ENCODE measurements at places on chromosomes 12 and 14.
A peak's percentile ranks its signal among the peaks of the same experiment; 100 is the strongest.

DNA sequence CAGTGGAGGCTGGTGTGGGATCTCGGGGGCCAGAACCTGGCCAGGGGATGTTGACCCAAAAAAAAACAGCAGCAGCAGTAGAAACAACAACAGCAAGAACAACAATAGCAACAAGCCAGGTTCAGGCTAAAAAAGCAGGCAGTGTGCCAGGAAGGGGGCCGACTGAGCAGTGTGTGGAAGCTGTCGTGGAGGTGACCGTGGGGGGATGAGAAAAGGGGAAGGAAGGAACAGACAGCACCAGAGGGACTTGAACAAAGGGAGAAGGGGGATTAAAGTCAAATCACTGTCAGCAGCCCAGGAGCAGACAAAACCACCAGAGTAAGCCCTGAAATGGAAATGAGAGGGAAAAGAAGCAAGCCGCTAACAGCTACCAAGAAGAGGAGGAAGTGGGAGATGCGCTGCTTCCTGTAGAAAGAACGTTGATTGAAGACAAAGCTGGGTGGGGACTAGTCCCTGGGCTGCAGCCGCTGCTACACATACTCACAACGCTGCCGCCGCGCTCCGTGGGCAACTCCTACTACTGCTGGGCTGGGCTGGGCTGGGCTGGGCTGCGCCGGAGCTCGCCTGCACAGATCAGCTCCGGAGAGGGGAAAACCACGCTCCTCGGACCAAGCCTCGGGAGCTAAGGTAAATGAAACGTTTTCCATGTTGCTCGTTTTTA is at the start of gene GNG2:
TSS of gene GNG2 (plus strand) at position 449 of the 661 bp plus-strand sequence. CDS start 90,067 bp downstream, outside the sequence.
- DNase-seq = peak; percentile 48

DNA sequence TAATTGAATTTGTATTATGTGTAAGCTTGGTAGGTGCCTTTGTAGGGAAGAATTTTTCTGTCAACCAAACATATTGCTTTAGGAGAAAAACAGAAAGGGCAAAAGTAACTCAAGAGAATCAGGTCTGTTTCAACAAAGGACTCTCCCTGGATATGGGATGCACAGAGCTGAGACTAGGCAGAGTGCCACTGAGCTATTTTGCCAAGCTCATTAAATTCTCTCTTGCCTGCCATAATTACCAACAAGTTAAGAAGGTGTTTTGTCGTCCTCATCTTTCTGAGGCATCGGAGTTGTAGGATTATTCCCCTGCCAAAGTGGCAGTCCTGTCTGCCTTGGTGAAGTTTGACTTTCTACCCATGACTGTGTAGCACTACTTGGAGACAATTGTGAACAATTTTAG is 438.9 kb upstream of the SEL1L start:
- no peak for DNase-seq

- DNase-seq = peak; percentile 21
These were observed 122.5 kb downstream of the WIF1 start for GRCh38 chr12:64998371-64999147.

GRCh38 chr12:84658877-84659276 is 253.7 kb downstream of the SLC6A15 start:
- no peak for DNase-seq

DNA sequence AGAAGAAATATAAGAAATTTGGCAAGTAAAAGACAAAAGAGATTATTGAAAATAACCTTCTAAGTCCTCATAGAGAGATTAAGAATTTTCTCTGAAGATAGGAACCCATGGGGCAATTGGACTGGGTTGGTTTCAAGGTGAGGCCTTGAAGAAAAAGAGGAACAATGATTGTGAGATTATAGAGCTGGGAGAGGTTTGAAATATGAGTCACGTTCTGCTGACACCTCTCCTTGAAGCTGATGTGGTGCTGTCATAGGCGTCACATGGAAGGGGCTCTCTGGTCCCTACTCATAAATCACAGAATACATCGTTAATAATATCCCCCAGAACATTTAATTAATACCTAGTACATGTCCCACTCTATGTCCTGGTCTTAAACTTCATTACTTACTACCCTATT is 227.6 kb upstream of the PDE3A start:
- DNase-seq = no peak

GRCh38 chr14:89889626-89890025 is 64.9 kb downstream of the EFCAB11 start:
- DNase-seq = no peak

- no peak for DNase-seq
These were observed 137.7 kb downstream of the SPTSSA start for GRCh38 chr14:34324363-34324795.

GRCh38 chr14:41558490-41558889 is 48.2 kb upstream of the LRFN5 start:
- DNase-seq = no peak

DNA sequence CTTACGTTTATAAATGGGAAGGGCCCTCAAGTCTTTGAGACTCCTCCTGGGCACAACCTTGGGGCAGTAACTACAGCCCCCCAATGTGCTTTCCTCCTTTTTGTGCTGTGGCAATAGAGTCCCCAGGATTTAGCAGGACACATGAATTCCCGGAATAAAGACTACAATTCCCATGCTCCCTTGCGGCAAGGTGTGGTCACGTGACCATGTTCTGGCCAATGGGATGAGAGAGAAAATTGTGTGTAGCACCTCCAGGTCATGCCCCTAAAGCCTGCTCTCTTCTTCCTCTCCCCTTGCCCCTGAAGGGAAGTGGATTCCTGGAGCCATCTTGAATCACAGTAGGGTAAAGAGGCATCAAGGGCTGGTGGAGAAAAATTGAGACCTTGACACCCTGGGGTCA is 295.1 kb upstream of the SFSWAP start:
- DNase-seq = no peak

- no peak for DNase-seq
These were observed 93.0 kb downstream of the TRHDE start for GRCh38 chr12:72365151-72365550.

GRCh38 chr12:34186492-34186891 is 164.2 kb downstream of the ALG10 start:
- DNase-seq = no peak

- no peak for DNase-seq
These were observed 615 bp downstream of the CDKN1B start for GRCh38 chr12:12717586-12718380.

GRCh38 chr14:90500665-90501370 is 104.0 kb downstream of the CALM1 start:
- DNase-seq = no peak

DNA sequence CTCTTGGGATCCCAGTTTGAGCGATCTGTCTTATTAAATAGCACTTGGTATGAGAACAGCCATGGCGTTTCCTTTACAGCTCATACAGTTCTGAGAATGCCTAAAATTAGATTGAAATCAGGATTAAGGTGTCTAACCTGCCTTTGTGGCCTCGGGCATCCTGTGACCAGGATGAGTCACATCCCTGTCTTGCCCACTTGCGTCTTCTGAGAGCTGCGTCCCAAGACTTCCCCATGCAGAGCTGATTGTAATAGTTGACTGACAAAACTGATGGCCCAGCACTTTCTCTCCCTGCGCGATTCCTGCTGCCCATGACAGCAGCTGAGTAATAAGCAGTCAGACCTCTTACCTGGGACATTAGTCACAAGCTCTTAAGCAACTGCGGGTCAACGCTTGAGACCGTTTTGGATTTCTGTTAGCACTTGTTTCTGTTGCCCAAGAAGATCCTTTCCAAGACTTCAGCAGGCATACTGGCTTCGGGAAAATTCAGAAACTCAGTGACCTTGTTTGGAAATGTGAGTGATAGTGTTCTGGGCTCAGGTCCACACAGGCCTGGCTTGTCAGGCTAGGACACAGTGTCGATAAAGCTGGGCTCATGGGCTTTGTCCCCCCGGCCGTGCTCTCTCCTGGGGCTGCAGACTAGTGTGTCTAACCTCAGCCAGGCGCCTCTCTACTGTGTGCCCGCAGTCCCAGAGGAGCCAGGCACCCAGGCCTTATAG is 169.9 kb upstream of the HIF1A start:
- peak; percentile 28 for DNase-seq

- DNase-seq = no peak
These were observed 290.7 kb upstream of the TMPO start for GRCh38 chr12:98224584-98225221.

DNA sequence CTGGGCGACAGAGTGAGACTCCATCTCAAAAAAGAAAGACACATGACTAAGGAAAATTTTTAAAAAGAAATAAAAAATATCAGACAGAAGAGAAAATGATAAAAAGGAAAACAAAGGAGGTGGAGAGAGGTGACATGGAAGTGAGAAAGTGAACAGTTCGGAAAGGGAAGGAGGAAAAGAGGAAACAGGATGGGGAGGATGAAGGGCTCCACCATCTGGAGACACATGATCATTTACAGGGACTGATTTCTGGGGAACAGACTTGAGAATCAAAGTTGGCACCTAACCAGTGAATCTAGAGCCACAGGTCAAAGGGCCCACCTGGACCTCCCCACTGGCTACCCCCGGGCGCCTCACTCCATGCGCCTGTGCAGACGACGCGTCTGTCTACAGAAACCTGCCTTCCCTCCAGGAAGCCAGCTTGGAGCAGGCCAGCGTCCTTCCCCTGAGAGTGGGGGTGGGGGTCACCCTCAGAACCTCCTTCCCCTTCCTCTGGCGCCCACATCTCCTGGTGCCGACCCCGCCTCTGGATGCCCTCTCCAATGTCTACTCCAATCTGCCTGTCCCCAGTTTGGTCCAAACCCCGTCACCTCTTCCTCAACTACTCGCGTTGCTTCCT is 60.5 kb downstream of the AMN start:
- no peak for DNase-seq

- no peak for DNase-seq
These were observed 77.1 kb downstream of the RASSF9 start for GRCh38 chr12:85759091-85759490.

GRCh38 chr14:59187802-59188460 is 536 bp upstream of the DAAM1 start:
- DNase-seq = peak; percentile 43

- no peak for DNase-seq
These were observed 392.9 kb upstream of the FOXG1 start for GRCh38 chr14:28373721-28374120.

DNA sequence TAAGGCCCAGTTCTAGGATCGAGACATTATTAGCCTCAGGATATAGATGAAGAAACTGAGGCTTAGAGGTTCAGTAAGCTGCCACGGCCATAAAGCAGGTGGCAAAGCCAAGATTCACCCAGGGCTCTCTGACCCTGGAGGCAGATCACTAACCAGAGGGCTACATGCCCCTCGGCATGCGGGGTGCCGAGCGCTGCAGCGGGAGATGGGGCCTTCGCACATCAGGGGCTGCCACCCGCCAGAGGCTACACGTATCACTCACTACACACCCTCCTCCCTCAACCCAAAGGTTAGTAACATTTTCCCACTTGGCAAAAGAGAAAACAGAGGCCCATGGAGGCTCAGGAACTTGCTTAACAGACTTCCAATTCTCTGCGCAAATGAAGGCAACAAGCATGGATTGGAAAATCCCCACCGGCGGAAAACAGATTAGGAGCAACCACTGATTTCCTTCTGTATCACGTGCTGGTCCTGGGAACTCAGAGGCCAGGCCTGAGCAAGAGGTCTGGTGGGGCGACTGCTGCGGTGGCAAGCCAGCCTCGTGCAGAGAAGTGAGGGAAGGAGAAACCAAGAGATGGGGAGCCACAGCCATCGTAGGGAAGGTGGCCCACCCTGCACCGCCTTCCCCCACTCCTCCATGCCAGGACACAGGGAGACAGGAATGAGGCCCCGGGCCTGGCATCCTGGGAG is 6.0 kb downstream of the CCDC85C start:
- no peak for DNase-seq

- no peak for DNase-seq
These were observed 243.7 kb downstream of the C12orf75 start for GRCh38 chr12:105574056-105574715.

DNA sequence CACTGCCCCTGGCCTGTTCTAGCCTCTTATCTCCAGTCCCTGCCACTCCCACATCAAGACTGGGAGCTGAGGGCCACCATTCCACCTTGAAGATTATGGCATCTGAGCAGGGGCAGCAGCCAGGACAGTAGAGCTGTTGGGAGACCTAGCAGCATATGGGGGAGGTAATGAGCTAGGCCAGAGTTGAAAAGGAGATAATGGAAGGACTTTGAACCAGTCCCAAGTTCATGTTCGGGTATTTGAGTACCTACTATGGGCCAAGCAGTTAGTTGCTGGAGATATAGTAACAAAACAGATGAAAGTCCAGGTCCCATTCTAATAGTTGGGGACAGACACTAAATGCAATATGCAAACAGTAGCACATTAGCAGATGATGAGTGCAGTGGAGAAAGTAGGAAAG is 151.5 kb downstream of the PLXNC1 start:
- no peak for DNase-seq

GRCh38 chr12:81000831-81001230 is 63.1 kb upstream of the LIN7A start:
- no peak for DNase-seq

- no peak for DNase-seq
These were observed 2.8 kb downstream of the RALGAPA1 start for GRCh38 chr14:35806006-35806907.

- no peak for DNase-seq
These were observed 7.0 kb upstream of the RASSF3 start for GRCh38 chr12:64603183-64603841.

DNA sequence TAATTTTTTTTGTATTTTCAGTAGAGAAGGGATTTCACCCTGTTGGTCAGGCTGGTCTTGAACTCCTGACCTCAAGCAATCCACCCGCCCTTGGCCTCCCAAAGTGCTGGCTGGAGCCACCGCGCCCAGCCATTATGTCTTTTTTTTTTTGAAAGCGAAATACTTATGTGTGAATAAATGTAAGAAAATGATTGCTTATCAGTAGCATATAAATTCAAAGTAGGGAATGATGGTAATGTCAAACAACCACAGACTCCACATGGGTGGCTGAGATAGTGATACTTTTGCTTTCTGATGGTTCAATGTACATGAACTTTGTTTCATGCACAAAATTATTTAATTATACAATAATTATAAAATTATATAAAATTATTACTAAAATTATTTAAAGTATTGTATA is 75.8 kb downstream of the PAPLN start:
- no peak for DNase-seq

DNA sequence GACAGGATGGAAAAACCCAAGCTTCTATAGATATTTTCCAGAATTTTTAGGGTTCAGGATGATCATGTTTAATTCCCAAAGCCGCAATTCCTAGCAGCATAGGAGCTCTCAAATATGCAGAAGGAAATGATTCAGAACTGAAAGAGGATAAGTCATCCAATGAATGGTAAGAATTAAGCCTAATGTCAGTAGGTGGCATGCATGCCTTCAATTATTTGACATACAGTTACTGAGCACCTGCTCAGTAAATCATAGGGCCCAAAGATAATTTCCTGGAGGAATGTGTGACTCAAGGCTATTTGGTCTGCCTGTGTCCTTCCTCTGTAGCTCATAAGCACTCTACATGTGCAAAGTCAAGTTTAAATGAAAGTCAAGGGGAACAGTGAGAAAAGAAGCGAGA is 116.8 kb upstream of the SLC38A4 start:
- DNase-seq = no peak

Data from nucleus accumbens (tissue), 56 donors.